ENCODE measurements at places on chromosomes 4 and X.

DNA sequence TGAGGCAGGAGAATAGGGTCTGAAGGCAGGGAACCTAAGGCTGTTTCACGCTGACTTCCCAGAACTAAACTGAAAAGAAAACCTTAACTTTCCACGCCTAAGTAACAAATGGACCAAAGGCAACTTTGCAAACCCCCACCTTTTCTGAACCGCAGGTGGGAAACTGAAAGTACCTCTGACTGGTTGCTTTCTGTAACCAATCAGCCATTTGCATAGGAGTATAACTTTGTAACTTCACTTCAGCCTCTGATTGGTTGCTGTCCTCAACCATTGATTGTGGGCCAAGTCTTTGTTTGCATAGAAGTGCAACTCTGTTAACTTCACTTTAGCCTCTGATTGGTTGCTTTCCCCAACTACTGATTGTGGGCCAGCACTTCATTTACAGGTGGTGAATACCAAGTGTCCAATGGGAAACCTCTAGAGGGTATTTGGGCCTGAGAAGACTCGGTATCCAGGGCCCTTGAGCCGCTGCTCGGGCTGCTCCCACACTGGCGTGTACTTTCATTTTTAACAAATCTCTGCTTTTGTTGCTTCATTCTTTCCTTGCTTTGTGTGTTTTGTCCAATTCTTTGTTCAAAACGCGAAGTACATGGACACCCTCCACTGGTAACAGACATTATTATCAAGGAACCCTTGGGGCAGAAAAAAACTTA lies 121.6 kb upstream of the CBR4 start:
- no peak for DNase-seq

- DNase-seq: no peak
These were observed 98.9 kb downstream of the PARM1 start for GRCh38 chr4:75031775-75032174.

DNA sequence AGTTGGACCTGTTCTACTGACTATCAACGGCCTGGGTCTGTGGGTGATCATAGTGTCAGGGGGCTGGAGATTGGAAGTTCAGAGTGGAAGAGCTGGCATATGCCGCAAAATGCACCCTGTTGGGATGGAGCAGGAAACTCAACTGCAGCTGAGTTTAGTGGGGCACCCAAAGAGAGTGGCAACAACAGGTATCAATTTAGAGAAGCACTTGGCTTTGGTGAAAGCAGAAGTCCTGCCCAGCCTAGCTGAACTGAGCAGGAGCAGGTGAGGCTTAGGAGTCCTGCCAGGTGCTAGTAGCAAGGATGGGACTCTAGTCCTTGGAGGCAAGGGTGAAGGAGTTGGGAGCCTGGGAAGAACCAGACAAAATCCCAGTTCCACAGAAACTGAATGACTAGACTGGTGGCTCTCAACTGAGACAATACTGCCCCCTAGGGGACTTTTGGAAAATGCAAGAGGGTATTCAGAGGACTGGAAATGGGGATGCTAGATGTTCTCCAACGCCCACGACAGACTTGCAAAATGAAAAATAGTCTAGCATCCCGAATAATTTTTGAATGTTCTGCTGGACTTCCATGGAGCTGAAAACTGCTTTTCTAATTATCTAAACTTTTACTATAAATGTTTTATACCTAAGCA lies 49.4 kb downstream of the RTL9 start:
- no peak for DNase-seq

GRCh38 chr4:140163029-140163810 lies 9.2 kb upstream of the MAML3 start:
- no peak for DNase-seq

GRCh38 chr4:41154814-41155177 lies 59.5 kb downstream of the APBB2 start:
- DNase-seq: no peak

All from LNCaP clone FGC (cell line).